ENCODE measurements at places on chromosomes 13 and 19.

DNA sequence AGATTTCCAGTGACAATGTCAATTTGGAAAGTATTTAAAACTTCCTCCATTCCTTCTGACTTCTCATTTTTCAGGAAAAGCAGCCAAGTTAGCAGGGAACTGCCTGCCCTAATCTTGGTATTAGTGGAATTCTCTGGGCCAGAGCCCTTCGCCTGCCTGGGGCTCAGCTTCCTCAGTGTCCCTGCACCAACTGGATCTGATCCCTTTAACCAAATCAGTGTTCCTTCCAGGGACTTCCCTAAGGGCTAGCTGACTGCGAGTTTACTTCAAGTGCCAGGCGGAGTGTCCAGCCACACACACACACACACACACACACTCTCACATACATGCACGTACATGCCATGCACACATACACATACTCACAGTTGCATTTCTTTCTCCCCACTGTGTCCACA is 20.0 kb downstream of the RAB20 start:
- no peak for DNase-seq

DNA sequence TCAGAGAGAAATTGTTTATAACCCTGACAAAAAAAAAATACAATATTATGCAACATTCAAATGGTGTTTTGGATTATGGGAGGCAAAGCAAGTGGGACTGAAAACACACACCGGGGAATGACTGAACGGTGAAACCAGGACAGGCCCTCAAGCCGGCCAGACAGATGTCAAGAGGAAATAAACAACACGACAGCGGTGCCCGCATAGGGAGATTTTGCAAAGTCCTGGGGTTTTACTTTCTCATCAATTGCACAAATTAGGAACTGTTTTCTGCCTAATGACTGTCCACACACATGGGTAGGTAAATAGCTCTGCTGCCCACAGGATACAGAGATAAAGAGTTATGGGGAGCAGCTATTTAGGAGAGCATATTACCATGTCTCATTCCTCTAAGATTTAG is 134.5 kb downstream of the IRS2 start:
- no peak for DNase-seq

DNA sequence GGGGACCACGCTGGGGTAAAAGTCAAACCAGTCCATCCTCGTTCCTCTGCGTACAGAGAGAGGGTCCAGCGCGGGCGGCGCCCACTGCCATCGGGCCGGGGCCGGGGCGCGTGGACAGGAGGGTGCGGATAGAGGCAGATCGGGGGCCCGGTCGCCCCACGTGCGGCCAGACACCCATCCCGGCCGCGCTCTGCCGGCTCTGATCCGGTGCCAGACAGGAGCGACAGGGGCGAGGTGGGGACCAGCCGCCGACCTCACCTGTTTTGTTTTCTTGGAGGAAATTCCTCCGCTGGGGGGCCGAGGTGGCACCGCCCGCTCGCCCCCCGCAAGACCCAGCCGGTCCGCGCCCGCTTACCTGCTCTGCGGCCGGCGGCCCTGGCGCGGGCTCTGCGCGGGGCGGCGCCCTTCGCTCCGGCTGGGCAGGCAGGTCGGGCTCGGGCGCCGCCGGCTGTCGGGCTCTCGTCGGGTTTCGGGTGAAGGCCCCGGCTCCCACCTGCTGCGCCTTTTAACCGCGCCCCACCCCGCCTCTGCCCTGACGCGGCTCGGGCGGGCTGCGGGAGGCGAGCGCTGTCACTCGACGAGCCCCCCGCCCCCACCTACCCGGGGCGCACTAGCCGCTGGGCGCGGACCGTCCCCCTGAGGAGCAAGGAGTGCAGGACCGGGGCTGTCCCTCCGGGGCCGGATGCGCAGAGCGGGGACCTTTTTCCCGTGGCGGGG is at the start of gene GJB6:
Gene GJB6 (minus strand): TSS at position 481 of the 717 bp plus-strand sequence. CDS start 8,839 bp downstream, outside the sequence.
- DNase-seq = peak; percentile 26

GRCh38 chr19:33064792-33065550 is at the start of gene RHPN2:
TSS of gene RHPN2 (minus strand) at chr19:33064888. CDS start at chr19:33064852, 36 bp downstream.
- DNase-seq = peak; percentile 81

DNA sequence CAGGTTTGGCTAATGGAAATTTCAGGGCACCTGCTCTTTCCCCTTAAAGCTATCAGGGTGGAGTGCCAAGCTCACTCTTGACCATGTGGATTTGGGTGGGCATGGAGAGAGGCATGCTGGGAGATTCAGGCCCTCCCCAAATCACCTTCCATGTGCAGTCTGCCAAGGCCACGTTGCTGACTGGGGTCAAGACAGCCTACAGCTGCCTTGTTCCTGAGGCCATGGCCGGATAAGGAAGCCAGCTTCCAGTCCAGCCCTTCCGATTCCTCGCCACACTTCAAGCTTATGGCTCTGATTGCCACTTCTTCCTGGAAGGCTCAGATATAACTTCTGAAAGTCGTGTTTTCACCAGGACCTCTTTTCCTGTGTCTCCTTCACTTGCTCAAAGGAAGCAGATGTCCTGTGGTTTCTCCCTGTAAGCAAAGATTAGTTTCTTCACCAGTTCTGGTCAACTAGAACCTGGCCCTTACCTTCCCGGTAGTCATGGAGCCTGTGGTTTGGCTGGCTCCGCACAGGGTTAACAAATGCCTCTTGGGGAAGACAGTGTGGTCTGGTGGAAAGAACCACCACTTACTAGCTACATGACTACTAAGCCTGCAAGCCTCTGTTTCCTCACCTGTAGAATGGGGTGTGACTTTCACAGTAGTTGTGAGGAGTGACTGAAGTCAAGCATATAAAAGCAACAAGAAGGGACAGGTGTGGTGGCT is 16.1 kb upstream of the TPT1 start:
- DNase-seq = no peak

- DNase-seq = no peak
Measured at GRCh38 chr13:33512880-33513554, 227.5 kb upstream of the STARD13 start.

GRCh38 chr13:47251771-47252170 is 354.9 kb upstream of the HTR2A start:
- DNase-seq = no peak

- peak; percentile 31 for DNase-seq
Measured at GRCh38 chr19:49916839-49917733, 11.9 kb upstream of the ATF5 start.

DNA sequence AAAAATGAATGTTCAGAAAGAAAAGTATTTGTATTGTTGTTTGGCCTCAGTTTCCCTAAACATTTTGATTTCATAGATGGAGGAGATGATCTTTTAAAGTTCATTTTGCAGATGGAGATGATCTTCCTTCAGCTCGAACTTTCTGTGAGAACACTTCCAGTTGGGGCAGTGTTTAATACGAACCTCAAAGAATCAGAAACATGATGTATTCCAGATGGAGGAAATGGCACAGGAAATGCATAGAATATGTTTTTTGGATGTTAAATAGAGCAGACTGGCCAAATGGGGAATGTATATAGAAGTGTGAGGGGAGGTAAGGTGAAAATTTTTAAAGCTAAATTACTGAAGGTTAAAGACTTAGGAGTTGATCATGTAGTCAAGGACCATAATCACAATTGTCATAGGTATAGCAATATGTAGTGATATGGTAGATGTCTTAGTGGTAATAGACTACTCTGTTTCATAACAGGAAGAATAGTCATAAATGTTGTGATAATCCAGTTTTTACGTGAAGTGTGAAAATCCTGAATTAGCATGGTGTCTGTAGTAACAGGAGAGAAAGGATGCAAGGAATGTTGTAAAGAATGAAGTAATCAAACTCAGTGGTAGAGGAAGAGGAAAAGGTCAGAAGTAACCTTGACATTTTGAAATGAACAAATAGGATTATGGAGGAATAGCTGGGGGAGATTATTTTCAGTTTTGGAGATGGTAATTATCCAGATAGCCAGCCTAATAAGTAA is 5.1 kb downstream of the RAP2A start:
- DNase-seq = no peak

- no peak for DNase-seq
Measured at GRCh38 chr19:934197-934840, 8.5 kb downstream of the ARID3A start.

DNA sequence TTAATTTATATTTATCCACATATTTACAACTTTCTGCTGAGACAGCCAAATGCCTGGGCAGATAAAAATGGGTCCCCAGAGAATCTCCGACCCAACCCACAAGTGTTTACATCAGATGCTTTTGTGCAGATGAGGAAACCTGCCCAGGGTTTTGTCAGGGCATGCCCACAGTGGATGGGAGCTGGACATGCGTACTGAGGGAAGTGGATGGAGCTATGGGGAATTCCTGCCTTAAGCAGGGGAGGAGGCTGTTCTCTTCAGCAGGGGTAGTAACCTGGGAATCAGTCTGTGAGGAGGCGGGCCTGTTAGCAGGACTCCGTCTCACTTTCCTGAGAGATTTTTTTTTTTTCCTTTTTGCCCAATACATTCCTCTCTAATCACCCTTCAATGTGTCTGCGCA is 122.9 kb downstream of the RFC3 start:
- DNase-seq = peak; percentile 3

DNA sequence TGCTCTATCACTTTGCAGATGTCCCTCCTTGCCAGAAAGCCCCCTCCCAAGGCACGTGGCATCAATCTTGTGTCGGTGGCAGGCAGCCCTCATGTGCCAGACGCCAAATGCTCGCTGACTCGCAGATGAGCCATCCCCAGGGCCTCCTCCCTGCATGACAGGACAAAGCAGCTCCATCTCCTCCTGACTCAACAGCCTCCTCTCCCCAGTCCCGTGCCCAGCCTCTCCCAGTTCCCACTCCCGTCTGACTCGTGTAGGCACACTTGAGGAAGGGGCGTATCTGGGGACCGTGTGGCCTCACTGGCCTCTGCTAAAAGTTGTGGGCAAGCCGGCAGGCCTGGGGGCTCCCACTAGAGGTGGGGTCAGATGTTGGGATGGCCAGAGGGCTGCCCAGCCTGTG is 133.6 kb downstream of the STK24 start:
- no peak for DNase-seq

DNA sequence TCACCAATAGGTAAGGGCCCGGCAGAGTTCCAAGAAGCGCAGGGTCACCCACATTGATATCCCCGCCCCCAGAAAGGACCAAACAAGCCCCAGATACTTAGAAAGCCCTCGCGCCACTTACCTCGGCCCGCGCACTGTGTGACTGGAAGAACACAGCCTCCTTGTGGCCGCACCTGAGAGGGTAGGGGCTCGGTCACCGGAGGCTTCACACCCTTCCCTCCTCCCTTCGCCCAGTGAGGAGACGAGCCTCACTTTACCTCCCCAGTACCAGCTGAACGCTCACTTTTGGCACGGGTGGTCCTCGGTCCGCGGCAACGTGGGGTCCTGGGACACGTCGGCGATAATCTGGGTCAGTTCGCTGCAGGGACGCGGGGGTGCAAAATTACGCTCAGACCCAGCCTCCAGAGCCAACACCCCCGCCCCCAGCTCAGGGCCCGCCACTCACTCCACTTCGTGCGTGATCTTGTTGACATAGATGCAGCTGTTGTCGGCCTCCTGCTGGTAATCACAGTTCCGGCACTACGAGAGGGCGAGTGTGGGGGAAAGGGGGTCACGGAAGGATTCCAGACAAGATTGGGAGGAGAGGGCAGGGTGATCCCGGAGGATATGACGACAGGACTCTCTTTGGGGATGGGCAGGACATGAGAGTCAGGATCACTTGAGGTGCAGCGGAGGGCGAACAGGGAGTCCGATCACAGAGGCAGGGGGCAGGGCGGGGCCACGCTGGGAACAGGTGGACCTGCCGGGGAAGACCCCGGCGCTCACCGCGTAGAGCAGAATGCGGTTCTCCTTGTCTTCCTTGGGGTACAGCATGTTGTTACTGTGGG is 568 bp downstream of the POLR2I start:
- DNase-seq = peak; percentile 30

DNA sequence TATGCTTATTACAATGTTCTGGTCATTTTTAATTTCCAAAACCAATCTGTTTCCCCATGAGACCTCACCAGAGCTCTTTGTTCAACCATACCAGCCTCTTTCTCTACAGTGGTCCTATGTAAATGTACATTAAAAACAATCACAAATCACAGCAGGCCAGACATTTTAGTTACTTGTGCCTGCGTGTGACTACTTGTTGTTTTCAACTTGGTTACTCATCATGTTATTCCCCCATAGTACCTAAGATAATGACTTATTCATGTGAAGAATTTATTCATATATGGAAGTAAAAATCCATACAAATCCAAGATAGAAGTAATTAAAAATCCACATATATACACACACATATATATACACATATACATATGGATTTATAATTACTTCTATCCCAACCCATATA is 379.6 kb downstream of the SLITRK6 start:
- no peak for DNase-seq

- DNase-seq = no peak
Measured at GRCh38 chr19:4916292-4917082, 7.2 kb downstream of the UHRF1 start.

DNA sequence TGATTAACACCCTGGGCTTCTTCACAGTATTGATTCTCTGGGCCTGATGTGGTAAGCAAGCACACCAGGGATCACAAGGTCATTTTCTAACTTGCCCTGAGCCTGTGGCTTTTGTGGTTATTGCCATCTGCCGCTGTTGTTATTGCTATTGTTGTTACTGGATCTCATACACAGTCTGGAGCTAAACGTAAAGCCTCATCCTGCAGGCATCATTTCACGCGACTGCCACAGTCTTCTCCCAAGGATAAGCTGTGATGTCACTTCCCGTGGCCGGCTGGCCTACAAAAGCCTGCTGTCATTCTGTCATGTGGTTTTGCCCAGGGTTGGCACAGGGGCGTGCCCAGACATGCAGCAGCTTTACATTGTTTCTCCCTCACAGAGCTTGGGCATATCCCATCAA is 154.0 kb upstream of the GPR12 start:
- peak; percentile 27 for DNase-seq

GRCh38 chr19:35587321-35587720 is 1.3 kb downstream of the PMIS2 start:
- DNase-seq = no peak

- DNase-seq = peak; percentile 32
Measured at GRCh38 chr13:95156208-95156607, 145.0 kb downstream of the ABCC4 start.

DNA sequence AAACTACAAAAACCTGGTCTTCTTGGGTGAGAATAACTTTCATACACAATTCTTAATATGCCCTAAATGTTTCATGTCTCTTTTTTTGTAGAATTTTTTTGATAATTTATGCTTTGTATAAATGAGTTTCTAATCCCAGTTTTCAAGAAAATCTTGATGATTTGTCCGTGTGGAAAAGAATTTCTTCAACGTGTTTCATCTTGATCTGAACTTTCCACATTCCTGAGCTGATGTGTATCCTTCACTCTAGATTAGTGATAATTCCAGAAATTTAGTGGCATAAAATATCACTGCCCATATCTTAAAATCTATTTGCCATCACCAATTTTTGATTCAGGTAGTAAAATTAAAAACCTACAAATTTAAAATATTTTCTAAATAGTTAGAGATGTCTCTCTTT is 24.6 kb downstream of the ZNF431 start:
- DNase-seq = no peak

- DNase-seq = no peak
Measured at GRCh38 chr13:100100115-100100879, 11.4 kb downstream of the PCCA start.

Measured in T47D (cell line).